Stimulated activated CD8-positive, alpha-beta memory T cell treated with anti-CD3 and anti-CD28 coated beads, Interleukin-7, amount 100 ng/mL, for 1 hour (primary cell): ENCODE measurements at places on chromosomes 11 and 22.
A peak's percentile ranks its signal among the peaks of the same experiment; 100 is the strongest.

DNA sequence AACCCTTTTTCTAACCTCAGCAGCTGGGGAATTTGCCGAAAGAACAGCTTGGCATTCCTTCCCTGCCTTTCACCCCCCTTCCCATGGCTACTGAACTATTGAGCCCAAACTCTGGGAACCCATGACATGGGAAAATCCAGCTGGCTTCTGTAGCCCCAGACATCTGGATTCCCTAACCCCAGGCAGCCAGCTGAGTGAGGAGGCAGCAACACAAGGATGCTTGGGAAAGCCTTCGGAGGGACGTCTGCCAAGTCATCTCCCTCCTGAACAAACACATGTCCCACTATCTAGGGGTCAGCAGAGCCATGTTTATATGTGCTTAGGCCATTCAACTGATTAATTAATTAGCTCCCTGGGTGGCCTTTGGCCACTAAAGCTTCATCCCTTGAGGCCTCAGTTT, 21.6 kb downstream of the LRRC55 start:
- DNase-seq, result no peak

GRCh38 chr11:122363296-122363695, 247.3 kb upstream of the BLID start:
- no peak for DNase-seq

DNA sequence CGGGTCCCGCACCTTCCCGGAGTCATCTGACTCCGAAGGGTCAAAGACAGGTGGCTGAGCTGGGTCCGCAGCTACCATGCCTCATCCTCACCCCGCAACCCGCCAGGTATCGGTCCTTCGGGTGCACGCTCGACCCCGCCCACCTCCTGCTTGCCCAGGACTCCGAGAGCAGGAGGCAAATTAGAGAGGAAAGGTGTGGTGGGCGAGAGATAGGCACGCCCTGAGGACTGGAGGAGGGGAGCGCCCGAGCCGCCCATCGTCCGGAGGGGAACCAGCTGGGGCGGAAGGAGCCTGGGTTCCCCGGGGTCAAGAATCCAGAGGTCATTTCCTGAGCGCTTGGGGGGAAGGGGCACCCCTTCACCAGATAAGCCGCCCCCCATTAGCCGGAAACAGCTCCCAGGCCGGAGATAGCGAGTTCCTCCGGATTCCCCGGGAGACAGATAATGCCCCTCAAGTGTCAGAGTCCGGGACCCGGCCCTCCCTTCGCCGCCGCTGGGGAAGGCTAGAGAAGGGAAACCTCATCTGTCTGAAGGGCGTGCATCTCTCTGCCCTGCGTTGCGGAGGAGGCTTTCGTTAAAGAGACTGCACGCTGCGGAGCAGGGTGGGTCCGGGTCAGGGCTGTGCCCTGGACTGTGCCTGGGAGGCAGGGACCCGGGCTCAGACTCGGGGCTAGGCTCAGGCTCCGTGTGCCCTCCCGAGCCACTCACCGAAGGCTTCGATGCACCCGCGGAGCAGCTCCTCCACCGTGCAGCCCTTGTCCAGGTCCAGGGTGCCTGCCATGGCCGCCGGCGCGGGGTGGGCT, 1.7 kb downstream of the RASGRP2 start:
- DNase-seq, result no peak

GRCh38 chr11:69540118-69541000, 58.9 kb downstream of the LINC01488 start:
- no peak for DNase-seq

GRCh38 chr22:43441751-43442150, 29.9 kb downstream of the MPPED1 start:
- no peak for DNase-seq

DNA sequence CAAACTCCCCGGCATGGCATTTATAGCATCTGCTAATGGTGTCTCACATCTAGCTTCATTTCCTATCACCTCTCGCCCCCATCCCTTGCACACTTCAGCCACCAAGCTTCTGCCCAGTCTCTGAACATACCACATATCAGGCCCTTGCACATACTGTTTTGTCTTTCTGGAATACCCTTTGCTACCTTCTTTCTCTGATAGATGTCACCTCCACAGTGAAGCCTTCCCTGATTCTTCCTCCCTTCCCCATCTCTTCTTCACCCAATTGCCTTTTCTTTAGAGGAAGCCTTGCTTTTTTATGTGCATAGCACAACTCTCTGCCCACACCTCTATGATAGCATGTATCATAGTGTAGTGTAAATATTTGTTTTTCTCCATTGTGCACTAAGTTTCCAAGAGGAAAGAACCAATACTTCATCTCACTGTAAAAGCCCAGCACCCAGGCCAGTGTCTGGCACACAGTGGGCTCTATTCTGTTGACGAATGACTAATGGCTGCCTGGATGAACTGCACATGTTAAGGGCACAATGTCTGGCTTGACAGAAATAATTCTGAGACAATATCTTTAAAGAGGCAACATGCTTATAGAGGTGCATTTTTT, 27.8 kb downstream of the P4HA3 start:
- no peak for DNase-seq

- no peak for DNase-seq
Observed at GRCh38 chr22:36724836-36725235, 21.3 kb upstream of the CACNG2 start.

DNA sequence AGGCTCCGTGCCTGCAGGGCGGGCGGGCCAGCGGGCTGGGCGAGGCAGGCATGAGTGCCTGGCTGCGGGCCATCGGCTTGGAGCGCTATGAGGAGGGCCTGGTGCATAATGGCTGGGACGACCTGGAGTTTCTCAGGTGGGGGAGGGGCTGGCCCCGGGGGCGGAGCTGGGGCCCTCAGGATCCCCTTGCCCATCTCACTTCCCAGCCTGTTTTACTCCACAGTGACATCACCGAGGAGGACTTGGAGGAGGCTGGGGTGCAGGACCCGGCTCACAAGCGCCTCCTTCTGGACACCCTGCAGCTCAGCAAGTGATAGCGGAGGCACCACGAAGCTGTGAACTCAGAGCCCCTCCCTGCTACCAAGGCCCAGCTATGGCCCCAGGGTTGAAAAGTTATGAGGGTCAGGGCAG, 5.9 kb downstream of the PHOX2A start:
- no peak for DNase-seq

DNA sequence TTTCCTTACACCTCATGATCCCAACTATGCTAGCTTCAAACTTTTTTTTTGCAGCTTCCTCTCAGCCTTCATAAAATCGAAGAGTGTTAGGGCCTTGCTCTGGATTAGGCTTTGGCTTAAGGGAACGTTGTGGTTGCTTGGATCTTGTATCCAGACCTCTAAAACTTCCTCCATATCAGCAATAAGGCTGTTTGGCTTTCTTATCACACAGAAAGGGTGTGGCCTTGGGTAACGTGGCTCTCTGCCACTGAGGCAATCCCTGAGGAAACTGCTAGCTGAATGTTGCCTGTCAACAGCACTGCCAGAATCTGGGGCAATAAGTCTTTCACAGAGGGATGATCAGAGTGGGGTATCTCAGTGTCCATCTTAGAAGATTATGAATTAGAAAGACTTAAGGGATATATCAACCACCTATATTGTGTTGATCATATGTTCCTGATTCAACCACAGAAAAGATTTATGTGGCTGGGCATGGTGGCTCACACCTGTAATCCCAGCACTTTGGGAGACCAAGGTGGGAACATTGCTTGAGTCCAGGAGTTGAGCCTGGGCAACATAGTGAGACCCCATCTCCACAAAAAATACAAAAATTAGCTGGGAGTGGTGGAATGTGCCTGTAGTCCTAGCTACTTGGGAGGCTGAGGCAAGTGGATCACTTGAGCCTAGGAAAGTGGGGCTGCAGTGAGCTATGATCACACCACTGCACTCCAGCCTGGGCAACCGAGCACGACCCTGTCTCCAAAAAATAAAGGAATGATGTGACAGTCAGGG, 12.5 kb upstream of the CUL5 start:
- no peak for DNase-seq

GRCh38 chr22:45507798-45508197, 5.1 kb downstream of the FBLN1 start:
- DNase-seq, result no peak

- peak; percentile 25 for DNase-seq
Observed at GRCh38 chr11:63635762-63636465, 21.7 kb upstream of the PLAAT3 start.

DNA sequence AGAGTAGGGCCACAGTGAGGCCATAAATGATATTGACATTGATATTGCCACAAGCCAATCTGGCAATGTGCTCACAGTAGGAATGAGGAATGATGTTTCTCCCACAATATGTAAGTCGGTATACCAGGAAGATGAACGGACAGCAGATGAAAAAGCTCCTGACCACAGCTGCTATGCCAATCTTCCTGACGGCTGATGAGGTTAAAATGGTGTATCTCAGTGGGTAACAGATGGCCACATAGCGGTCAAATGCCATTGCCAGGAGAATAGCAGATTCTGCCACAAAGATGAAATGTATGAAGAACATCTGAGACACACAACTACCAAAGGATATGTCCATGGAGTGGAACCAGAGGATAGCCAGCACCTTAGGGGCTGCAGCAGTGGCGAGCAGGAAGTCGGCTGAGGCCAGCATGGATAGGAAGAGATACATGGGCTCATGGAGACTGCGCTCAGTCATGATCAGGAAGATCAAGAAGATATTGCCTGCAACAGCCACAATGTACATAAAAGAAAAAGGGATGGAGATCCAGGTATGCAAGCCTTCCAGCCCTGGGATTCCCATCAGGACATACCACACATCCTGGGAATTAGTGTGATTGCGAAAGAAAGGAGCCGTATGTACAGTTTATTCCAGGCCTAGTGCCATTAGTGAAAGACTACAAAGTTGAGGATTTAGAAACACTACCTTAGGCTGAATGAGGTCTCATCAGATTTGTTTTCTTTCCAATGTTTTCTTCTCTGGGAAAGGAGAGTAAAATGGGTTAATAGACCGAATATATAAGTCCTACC, 22.2 kb downstream of the OR51V1 start:
- DNase-seq, result no peak

- DNase-seq, result no peak
Observed at GRCh38 chr11:1025410-1026162, 10.9 kb downstream of the MUC6 start.

DNA sequence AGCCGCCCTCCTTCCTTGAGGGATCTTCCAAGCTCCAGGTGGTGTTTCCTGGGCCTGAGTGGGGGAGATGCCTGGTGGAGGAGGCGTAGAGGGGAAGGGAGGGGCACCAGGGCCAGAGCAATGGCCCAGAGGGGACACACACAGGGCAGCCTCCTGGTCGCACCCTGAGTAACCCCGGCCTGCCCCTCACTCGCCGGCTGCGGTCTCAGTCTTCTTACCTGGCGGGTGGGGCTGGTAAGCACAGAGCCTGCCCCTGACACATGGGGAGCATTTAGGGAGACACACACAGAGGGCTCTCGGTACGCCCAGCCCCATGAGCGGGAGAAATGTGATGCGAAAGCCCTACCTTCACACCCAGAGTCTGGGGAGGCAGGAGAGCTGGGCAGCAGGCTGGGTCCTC, 23.9 kb downstream of the IGF2 start:
- DNase-seq, result no peak

- no peak for DNase-seq
Observed at GRCh38 chr11:105049481-105049880, 4.3 kb upstream of the CARD16 start.

- DNase-seq, result no peak
Observed at GRCh38 chr11:88411265-88411664, 73.7 kb upstream of the CTSC start.

- DNase-seq, result peak; percentile 40
Observed at GRCh38 chr11:14905104-14906033, 13.3 kb upstream of the CYP2R1 start.

GRCh38 chr22:27601195-27601594, 200.4 kb downstream of the MN1 start:
- DNase-seq, result no peak

DNA sequence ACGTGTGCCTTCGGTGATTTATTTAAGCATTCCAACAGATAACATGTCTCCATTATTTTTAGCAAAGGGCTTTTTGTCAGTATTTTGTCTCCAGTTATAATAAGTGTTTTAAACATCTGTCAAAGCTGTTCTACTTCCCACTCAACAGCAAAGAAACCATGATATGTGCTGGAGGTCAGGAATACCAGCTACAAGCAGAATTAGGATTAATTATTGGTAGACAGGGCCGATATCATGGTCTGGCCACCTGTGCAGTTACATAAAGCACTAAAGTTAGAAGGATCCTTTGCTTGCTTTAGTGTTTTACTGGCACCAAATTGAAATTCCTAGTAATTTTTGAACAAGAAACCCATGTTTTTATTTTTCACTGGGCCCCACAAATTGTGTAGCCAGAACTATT, 591.3 kb upstream of the ARHGAP42 start:
- no peak for DNase-seq

DNA sequence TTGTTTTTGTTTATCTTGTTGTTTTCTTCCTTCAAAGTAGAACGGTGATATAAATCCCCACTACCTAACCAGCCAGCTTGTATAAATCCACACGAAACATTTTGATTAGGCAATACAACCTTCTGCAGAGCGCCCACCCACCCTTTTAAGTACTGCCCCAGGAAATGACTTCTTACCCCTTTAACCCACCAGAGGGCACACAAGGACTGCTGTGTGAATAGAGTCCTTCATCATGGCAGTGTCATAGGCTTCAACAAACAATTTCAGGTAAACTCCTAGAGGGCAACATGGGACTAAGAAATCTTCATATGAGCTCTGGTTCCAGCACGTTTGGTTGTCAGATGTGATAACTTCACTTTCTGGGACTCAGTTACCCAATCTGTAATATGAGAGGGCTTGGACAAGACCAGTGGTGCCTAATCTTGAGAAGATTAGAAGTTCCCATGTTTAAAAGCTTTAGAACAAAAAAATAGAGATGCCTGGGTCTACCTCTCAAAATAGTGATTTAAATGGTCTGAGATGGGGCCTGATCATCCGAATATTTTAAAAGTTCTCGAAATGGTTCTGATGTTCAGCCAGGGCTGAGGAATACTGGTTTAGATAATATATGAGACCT, 56.1 kb downstream of the PIWIL4 start:
- DNase-seq, result no peak

GRCh38 chr22:46107089-46107664, 43.1 kb upstream of the PPARA start:
- no peak for DNase-seq

GRCh38 chr11:1927026-1927847, 7.7 kb downstream of the TNNT3 start:
- DNase-seq, result no peak

- no peak for DNase-seq
Observed at GRCh38 chr22:40218723-40219294, 41.1 kb downstream of the TNRC6B start.

- DNase-seq, result no peak
Observed at GRCh38 chr11:46917109-46917761, 1.1 kb downstream of the LRP4 start.

DNA sequence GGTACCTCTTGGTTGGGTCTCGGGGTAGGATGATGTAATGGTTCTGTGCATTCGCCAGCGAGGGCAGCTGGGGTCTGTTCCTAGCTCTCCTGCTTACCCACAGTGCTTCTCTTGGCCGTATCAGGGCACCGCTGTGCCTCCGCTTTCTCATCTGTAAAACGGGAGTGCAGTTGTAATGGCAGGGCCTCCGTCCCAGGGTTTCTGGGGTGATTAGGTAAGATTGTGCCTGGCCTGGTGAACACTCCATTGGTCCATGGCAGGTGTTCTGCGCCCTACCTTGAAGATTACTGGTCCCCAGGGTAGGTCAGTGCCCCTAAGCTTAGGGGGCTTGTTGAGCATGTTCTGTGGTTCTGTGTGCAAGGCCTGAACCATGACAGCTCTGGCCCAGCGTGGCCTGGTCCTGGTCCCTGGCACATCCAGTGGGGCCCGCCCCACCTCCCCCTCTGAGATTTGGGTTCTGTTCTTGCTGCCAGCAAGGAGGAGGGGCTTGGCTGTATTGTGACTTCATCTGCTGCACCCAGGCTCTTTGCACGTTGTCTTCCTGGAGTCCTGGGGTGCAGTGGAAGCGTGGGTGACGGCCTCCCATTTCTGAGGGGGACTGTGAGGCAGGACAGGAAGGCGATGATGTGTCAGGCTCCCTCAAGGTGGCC, 4.9 kb downstream of the MYRF start:
- DNase-seq, result no peak
